ENCODE measurements at places on chromosomes 16 and 17.
A peak's percentile ranks its signal among the peaks of the same experiment; 100 is the strongest.

GRCh38 chr16:64254443-64255367 lies 867.2 kb downstream of the CDH11 start:
- no peak for DNase-seq

DNA sequence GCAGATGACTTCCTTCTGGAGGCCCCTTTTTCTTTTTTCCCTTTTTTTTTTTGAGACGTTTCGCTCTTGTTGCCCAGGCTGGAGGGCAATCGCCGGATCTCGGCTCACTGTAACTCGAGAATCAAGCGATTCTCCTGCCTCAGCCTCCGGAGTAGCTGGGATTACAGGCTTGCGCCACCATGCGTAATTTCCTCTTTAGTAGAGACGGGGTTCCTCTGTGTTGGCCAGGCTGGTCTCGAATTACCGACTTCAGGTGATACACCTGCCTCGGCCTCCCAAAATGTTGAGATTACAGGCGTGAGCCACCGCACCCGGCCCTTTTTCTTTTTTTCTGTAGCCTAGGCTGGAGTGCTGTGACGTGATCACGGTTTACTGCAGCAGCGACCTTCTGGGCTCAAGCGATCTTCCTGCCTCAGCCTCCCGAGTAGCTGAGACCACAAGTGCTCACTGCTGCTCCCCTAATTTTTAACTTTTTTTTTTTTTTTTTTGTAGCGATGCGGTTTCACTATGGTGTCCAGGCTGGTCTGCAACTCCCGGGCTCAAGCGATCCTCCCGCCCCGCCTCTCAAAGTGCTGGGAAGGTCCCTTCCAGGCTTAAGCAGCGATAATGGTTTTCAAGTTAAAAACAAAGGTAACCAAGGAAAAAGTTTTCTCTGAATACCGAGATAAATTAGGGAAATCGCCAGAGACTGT lies 956 bp upstream of the IST1 start:
- peak; percentile 53 for DNase-seq

DNA sequence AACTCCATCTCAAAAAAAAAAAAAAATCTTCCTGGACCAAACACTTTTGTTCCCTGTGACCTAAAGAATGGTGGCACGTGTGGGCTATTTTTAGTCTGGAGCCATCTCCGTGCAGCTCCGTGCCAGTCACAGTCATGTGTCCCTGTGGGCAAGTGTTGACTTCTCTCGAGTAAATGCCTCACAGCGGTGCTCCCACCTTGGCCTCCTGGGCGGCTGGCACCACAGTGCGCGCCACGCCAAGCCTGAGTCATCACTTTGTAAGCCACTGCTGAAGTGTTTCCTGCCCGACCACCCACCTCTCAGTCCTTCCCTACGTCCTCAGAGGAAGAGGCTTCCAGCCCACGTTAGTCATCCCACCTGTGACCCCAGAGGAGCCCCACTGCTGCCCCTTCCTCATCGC lies 10.9 kb upstream of the HEXD start:
- DNase-seq, result peak; percentile 65

DNA sequence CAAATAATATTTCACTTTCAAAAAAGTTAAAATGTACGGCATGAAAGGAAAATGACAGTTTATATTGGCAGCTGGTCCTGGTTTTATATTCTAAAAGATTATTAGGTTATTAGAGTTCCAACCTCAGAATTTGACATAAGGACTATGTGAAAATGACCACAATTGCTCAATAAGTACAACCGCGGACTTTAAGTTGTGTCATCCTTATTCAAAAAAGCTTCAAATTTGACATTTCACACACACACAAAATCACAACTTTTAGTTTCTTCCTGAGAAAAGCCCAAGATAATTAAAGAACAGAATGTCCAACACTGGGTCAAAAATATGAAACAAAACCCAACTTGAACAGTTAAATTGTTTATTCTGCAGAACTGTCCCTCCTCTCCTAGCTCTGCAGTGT lies 133.2 kb upstream of the AXIN2 start:
- no peak for DNase-seq

DNA sequence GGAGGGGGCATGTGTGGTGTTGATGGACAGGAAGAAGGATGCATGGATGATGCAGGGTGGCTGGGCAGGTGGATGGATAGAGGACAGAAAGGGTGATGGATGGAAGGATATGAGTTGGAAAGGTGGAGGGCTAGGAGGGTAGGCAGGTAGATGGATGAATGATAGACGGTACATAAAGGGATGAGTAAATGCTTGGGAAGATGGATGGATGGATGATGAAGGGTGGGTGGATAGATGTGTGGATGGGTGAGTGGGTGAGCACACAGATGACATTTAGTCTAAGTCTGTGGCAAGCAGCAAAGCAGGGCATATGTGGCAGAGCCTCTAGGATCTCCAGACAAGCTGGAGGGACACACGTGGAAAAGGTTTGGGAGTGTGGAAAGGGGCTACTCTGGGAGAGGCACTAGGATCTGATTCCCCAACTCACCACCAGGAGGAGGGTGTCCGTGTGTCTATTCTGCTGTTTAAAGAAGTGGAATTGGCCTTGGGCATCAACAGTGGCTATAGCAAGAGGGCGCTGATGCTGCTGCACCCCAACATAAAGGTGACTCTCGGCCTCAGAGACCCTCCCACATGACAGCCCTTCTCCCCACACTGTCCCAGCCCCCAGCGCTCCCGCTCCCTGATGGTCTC lies 8.2 kb downstream of the PLD2 start:
- no peak for DNase-seq

DNA sequence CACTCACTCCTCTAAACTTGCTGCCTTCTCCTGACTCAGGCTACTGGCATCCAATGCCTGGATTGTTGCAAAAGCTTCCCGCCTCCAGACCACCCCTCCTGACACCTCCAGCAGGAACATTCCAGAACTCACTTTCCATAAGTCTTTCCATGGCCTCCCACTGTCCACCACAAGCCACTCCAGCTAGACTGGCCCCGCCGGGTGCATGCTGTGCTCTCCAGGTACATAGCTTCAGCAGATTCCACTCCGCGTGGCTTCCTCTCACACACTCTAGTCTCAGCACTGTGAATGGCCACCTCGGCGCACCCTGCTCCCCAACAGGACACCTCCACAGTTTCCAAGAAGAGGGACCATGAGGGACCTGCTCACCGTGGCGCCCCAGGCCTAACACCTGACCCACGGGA lies 25.9 kb upstream of the FAAP100 start:
- DNase-seq, result no peak

- peak; percentile 75 for DNase-seq
Observed at GRCh38 chr17:3890082-3890877, 2.6 kb downstream of the CAMKK1 start.

GRCh38 chr17:75428543-75429469 lies 23.3 kb upstream of the GRB2 start:
- no peak for DNase-seq

- peak; percentile 37 for DNase-seq
Observed at GRCh38 chr16:51392521-51393187, 241.6 kb upstream of the SALL1 start.

GRCh38 chr16:483341-484075 lies 44.0 kb upstream of the CAPN15 start:
- no peak for DNase-seq

- DNase-seq, result peak; percentile 84
Observed at GRCh38 chr17:28726226-28726626, at the start of gene TLCD1. Gene TLCD1, minus strand, starts transcription at chr17:28726233. Its CDS starts 136 bp downstream, at chr17:28726097.

GRCh38 chr17:80892900-80893603 lies 98.6 kb upstream of the CHMP6 start:
- no peak for DNase-seq

- no peak for DNase-seq
Observed at GRCh38 chr17:72580321-72581127, 459.7 kb downstream of the SOX9 start.

DNA sequence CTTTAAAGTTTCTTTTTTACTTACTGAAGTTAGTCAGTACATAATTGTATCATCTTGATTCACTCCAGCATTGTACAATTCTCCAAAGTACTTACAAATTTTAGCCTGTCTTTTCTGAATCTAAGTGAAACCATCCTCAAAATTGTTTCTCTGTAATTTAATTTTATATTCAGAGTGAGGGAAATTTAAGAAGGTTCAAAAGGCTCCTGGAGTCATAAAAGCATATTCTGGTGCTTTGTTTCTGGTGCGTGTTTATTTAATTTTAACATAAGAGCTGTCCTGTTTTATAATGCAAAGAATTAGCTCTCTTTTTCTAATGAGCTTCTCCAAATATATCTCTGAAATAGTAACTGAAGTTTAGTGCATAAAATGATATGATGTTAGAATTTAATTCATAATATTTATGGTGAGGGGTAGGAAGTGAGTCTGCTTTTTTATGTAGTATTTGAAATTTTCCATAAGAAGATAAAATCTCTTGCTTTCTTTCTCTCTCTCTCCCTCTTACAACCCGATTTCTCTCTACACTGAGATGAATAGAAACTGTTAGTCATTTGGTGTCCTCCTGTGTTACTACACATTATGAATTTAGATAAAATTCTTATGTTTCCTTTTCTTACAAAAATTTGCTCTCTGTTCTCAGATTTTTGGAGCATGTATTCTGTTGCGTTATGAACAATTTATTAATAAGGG lies 339.8 kb downstream of the BCAS3 start:
- DNase-seq, result no peak

DNA sequence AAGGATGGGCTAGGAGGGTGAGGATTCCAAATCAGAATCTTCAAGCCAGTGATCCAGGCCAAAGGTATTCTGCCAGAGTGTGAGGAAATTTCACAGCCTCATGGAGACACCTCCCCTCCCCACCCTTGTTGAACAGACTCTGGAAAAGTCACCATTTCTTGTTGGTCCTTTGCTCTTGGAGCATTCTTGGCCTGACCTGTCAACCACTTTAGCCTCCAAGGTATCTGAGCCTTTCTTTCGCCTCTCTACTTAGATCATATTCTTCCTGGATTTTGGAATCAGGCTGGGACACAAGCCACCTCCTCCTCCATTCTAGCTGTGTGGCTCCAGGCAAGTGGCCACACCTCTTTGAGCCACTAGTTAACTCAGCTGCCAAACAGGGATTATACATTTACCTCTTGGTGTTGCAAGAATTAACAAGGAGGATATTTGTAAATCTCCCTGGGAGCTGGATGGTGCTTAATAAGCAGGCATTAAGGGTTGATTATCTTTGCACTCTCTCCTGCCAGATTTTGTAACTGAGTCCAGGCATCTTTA lies 193.5 kb downstream of the WWOX start:
- no peak for DNase-seq

GRCh38 chr16:35431829-35432663 lies 1972.6 kb downstream of the TP53TG3F start:
- DNase-seq, result no peak

- DNase-seq, result no peak
Observed at GRCh38 chr16:8373676-8374431, 216.5 kb downstream of the TMEM114 start.

All from Right ventricle myocardium superior (tissue), 1 donor.